ENCODE measurements at places on chromosomes 5 and 9. TPM values are rescaled to one million over a fixed set of nuclear protein-coding genes. Genes with fewer than 3 reads are reported as not detected.

DNA sequence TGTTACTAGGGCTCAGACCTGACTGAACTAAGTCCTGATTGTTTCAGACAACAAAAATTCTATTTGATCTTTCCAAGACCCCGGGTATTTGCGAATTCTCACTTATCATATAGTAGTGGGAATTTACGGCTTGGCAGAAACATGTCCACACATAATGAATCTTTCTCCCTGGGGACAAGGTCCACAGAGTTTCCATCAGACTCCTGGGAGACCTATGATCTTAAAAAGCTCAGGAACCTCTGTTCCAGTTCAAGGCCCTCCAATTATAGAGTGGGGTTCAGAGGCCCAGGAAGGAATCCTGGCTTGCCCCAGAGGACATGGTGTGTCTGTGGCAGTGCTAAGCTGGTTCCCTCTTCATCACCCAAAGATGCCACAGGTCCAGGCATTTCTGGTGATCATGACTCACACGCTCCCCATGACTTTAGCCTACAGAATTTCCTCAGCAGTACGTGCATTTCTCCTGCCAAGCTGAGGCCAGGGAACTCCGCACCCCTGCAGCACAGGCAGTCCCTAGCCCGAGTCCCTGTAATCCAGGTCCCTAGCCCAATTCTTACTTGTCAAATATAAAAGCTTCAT lies 12.6 kb downstream of the RAPGEF1 start:
- ATAC-seq: peak; percentile 68

DNA sequence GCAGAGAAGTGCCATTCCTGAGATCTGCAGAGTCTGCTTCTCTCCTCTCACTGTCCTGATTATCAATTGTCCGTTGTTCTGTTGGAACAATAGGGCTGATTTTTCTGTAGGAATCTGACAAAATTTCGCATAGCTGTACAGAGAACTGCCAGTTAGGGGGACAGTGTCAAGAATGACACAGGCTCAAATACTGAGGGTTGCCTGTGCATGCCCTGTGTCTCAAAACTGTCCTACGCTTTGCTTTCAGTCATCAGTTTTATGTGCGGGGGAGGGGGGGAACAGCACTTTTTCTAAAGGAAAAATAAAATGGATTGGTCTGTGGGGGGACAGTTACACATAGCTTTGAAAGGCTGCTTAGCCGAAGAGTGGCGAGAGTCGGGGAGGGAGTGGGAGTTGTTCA lies 248.6 kb downstream of the PDZD2 start:
- ATAC-seq: no peak

The LRRC19 gene
- 0.43 TPM for total RNA-seq

GRCh38 chr5:42599106-42599505 lies 157.5 kb upstream of the CCDC152 start:
- ATAC-seq: no peak

- no peak for ATAC-seq
These were observed 63.1 kb upstream of the RETREG1 start for GRCh38 chr5:16679863-16680262.

DNA sequence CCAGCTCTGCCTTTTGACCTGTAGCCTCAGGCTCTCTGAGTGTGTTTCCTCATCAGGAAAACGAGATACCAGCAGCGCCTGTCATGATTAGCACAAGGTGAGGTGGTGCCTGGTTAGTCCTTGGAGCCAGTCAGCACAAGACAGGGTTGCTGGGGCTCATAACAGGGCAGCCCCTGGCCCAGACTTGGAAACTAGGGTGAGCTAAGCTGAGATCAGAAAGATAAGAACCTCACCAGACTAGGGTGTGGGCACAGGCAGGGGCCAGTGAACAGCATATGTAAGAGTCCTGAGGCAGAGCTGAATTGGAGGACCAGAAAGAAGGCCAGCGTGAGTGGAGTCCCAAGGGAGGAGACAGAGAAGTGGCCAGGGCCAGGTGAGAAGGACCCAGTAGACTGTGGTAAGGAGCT lies 42.7 kb upstream of the FUBP3 start:
- no peak for ATAC-seq

The FIBCD1 gene
- 0.36 TPM for total RNA-seq

Data from motor neuron (in vitro differentiated cells).